Activated naive CD4-positive, alpha-beta T cell treated with anti-CD3 and anti-CD28 coated beads, Interleukin-2, amount 50 U/mL, for 16 hours (primary cell): ENCODE measurements at places on chromosomes 3 and 15.
A peak's percentile ranks its signal among the peaks of the same experiment; 100 is the strongest.

DNA sequence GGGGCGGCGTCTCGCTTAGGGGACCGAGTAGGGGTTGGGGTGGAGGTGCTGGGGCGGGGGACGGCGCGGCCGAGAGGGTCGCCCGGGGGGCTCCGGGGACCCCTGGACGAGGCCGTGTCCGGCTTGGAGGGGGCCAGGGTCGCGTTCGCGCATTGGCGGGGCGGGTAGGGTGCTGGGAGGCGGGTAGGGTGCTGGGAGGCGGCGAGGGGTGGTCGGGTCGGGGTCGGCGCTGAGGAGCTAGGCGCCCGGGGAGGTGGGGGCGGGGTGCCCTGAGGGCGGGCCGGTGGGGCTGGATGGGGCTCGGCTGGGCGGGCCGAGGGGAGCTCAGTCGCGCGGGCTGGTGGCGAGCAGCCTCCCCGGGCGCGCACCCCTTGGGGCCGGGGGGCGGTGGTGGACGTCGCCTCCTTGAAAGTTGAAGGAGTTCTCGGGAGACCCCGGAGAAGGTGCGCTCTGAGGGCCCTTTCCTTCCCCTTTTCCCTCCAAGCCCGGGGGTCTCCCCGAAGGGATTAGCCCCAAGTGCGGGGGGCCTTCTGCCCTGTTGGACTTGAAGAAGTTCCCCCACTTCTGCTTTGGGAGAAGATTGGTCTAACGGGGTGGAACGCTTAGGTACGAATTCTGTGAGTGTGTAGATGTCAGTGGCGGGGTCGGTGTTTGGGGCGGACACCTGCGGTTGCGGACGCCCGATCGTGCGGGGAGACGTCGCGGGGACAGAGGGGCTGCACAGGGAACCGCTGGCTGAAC lies 543 bp downstream of the MEF2A start:
- DNase-seq, result no peak

GRCh38 chr15:101615986-101616848 lies 36.0 kb downstream of the TM2D3 start:
- no peak for DNase-seq

GRCh38 chr15:31870328-31871165 lies 159.8 kb upstream of the CHRNA7 start:
- DNase-seq, result peak; percentile 83

DNA sequence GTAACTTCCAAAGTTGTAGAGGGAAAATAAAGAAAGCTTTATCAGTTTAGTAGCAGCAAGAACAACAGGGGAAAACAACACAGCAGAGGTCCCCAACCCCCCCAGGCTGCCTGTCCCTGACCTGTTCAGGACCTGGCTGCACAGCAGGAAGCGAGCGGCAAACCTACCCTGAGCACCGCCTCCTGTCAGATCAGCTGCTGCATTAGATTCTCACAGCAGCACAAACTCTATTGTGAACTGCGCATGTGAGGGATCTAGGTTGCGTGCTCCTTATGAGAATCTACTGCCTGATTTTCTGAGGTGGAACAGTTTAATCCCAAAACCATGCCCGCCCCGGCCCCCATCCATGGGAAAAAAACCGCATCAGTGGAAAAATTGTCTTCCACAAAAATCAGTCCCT lies 40.3 kb downstream of the USP50 start:
- no peak for DNase-seq

DNA sequence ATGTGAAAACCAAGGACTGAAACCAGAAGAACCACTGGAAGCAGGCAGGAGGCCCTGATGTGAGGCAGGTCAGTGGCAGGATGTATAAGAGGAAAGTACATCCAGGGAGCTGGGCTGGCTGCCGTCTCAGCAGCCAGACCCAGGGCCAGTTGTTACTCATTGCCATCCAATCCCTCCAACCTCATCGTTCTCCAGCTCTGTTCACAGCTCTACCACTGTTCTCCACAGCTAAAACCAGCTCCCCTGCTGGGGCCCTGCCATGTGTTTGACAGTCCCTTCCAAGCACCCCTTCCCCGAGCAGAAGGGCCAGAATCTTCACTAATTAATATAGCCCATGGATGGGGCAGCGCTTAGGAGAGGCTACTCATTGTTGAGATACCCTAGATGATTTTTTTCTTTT lies 206.6 kb downstream of the MECOM start:
- no peak for DNase-seq

DNA sequence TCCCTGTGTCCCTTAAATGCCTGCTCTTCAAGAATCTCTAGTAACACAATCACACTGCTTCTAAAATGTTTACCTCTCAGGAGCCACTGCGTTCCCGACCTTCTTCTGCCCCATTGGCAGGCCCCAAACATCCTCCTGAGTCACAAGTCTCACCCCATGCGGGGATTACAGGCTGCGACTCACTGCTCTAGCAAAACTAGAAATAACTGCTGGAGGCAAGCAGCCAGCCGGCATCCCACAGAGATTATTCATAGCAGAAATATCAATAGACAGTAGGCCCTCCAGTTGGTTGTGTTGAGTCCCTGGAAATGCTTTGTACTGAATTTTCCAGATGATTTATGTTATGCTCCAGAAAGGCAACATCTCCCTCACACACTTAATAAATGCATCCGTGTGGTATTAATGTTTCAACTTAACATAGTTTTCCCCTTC lies 64.8 kb downstream of the RFTN1 start:
- peak; percentile 33 for DNase-seq

- DNase-seq, result no peak
Observed at GRCh38 chr3:29279286-29279685, 1.6 kb upstream of the RBMS3 start.

GRCh38 chr3:64686446-64686908 lies 1.3 kb downstream of the ADAMTS9 start:
- DNase-seq, result no peak

DNA sequence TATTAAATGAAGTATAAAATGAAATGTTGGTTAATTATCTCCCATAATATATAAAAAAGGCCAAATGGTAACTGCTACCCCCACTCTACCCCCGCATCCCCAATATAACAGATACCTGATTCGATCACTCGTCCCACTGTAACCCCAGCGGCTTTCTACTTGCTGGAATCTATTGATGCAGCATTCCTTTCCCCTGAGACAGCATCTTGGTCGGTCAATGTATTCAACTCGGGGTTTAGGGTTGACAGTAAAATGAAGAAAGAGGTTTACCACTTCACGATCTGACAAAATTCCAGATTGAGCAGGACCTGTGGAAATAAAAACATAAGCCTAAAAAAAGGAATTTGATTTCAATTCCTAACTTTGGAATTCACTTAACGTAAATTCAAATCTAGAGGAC lies 18.6 kb upstream of the C15orf40 start:
- no peak for DNase-seq

DNA sequence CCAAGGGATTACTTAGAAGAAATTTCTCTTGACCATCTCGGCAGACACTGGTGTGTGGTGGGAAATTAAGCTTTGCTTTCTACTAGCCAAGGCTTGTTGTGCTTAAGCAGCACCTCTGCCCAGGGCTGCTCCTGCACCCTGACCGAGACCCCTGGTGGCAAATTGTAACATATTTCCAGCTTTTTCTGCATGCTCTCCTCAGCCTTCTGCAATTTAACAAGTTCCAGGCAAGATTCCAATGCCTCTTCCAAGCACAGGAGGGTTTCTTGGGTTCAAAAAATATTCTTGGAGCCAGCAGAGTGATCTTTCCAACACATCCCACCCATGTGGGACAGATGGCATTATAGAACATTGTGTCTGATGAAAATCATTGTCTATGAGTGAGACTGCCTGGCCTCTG lies 210.5 kb downstream of the CLSTN2 start:
- DNase-seq, result no peak

DNA sequence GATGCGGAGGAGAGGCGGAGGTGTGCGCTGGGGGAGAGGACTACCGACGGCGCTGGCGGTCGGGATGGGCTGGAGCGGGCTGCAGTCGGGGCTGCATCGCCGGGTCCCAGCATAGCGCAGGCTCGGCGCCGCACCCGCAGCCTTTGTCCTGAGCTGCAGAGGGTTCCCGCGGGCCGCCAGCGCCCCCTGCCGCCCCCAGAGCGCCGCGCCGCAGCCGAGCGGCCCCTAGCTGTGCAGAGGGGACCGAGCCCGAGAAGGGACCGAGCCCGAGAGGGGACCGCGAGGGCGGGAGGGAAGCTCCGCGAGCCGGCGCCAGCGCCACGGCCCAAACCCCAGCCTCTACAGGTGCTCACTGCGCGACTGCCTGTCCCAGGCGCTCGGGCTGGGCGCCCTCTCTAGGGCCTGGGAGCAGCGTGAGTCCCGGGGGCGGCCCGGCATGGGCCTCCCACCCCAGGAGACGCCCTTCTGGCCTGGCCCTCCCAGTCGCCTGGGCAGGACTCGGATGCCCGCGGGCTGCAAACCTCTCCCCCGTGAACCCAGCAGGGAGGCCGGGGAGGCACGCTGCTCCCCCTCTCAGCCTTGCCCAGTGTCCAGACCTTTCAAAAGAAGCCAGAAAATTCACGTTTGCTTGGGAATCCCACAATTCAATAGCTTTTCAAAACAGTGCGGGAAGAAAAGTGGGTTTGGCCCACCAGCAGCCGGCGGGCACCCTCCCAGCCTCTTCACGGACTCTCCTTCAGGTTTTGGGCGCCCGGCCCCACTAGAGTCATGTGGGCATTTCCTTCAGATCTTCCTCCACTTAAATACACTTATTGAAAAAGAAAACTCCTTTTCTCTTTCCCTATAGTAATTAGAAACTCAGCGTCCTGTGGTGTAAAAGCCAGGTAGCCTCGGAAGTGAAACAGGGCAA lies 134.7 kb downstream of the TPRA1 start:
- peak; percentile 50 for DNase-seq

DNA sequence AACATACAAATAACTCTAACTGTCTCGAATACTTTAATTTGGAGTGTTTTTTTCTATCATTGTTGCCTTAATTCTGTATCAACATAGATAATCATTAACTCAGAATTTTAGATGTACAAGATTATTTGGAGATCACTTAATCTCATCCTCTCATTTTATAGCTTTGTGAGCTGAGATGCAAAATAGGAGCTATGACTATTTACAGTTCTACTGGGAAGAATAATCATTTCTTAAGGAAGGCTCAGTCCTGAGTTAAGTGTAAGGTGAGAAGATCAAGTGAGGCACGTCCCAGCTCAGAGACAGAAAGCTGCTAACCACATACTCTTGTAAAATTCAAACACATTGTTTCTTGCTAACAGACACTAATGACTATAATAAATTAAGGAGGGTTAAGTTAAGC lies 66.2 kb downstream of the CCDC54 start:
- DNase-seq, result no peak

GRCh38 chr3:133375403-133375745 lies 24.5 kb upstream of the BFSP2 start:
- DNase-seq, result no peak
